ENCODE measurements at places on chromosomes 7 and 10.

- no peak for DNase-seq
Observed at GRCh38 chr7:155360495-155361345, 63.0 kb downstream of the INSIG1 start.

- no peak for DNase-seq
Observed at GRCh38 chr10:3516234-3516922, 268.6 kb downstream of the KLF6 start.

DNA sequence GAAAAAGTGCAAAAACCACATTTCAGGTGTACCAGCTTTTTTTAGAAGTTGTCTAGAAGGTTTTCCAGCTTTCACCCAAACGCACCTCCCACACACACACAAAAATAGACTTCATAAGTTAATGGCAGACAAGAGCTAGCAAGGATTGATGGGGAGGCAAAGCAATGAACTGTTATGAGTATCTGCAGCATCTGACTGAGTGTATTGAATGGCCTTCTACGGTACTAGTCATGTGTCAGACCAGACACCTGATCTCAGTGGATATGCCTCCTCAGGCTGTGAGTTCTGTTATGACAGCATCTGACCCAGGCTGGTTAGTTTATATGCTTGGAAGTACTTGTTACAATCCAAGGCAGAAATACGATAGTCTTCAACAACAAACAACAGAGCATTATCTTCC is 406.1 kb upstream of the AUTS2 start:
- no peak for DNase-seq

GRCh38 chr10:59967079-59967478 is 60.7 kb upstream of the CCDC6 start:
- DNase-seq: no peak

- no peak for DNase-seq
Observed at GRCh38 chr7:151699147-151699927, 177.6 kb downstream of the PRKAG2 start.

DNA sequence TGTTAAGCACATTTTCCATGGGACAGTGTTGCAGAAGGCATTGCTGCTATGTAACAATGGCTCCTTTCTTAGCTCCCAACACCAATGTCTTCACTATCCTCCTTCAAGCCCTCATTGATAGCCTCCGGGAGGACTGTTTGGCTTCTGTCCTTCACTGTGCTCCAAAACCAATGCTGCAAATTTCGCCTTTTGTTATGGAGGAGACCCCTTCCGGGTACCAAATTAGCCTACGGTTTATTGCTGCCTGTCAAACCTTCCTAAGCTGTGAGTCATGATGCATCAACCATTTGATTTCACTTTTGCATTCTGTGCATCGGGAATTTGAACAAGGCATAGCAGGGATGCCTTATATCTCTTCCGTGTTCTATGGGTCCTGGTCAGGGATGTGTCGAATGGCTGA is 432.9 kb downstream of the GATA3 start:
- DNase-seq: no peak

GRCh38 chr7:50226145-50226544 is 78.4 kb upstream of the IKZF1 start:
- DNase-seq: no peak

DNA sequence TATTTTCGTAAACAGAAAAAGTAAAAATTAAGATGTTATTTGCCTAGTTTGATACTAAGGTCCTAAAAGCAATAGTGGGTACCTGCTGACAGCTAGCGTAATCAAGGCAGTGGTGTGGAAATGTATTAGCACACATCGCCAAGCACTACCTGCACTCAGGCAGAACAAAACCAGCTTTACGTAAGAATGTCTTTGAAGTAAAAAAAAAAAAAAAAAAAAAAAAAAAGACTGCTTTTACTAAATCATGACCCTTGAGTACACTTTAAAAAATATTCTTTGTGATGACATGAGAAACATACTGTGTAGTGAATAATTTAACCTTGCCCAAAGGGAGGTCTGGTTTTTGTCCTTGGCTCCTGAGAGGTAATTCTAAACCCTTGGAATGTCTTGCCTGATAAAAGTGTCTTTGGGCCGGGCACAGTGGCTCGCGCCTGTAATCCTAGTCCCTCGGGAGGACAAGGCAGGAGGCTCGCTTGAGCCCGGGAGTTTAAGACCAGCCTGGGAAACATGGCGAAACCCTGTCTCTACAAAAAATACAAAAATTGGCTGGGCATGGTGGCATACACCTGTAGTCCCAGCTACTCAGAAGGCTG is 12.7 kb downstream of the XRCC2 start:
- no peak for DNase-seq

GRCh38 chr7:73824986-73825385 is 5.8 kb upstream of the CLDN4 start:
- DNase-seq: peak; percentile 67

GRCh38 chr10:124027031-124027611 is 66.3 kb downstream of the CHST15 start:
- no peak for DNase-seq

GRCh38 chr7:144632724-144633123 is 203.1 kb downstream of the TPK1 start:
- DNase-seq: no peak

GRCh38 chr10:97169911-97170693 is 15.7 kb downstream of the SLIT1 start:
- DNase-seq: peak; percentile 51

DNA sequence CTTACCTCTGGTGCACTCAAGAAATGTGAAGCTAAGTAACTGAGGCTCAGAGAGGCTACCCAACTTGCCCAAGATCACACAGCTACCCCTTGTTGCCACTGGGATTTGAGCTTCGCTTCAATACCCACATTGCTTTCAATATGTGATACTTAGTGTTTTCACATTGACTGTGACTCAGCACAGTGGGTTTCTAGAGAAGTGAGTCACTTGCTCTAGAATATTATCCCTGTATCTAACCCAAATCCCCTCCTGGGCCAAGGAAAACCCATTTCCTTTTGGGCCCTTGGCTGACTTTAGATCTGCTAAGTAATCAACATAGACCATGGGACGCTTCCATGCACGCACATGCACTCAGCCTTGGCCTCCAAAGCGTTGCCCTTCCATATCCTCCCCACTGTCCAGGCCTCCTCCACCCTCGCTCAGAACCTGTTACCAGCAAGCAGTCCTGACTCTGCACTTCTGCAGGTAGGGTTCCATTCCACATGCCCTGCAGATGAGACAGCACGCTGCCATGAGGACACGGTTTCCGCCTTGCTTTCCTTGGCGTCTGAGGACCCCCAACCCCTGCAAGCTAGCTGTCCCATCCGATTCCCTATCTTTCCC is 87.7 kb upstream of the CHST15 start:
- DNase-seq: no peak

DNA sequence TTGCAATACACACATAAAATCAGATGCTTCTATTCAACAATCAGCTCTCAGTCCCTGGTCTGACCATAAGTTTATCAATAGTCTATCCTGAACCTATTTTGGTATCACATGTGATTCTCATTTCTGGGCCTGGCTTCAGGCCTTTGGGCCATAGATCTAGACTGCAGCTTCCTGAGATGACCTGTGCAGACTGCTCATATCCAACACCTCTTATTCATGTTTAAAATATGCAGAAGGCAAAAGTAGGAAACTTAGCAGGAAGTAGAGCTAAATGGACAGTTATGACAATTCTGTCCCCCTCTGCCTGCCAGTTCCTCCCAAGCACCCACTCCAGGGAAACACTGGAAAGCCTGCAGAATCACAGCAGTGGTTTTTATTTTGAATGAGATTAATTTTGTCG is 53.3 kb downstream of the C7orf25 start:
- DNase-seq: no peak

GRCh38 chr10:44956717-44957706 is 2.6 kb upstream of the RASSF4 start:
- DNase-seq: no peak

GRCh38 chr7:34728156-34728555 is 70.1 kb downstream of the NPSR1 start:
- DNase-seq: no peak

DNA sequence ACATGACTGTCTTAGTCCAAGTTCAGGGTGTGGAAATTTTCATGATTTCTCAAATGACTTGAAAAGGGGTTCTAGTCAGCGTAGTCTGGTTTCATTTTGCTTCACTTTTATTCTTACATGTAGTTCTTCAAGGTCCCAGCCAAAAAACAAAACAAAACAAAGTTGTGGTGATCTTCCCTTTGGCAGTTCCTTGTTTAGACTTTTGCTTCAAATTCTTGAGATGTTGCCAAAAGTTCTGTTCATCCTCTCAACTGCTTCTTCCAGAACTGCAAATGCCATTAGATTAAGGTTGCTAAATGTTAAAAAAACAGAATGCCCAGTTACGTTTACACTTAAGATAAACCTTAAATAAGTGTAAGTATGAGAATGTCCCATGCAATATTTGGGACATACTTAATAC is 370.8 kb upstream of the LRRTM3 start:
- DNase-seq: no peak

GRCh38 chr10:29951441-29951931 is 107.9 kb downstream of the JCAD start:
- DNase-seq: no peak

DNA sequence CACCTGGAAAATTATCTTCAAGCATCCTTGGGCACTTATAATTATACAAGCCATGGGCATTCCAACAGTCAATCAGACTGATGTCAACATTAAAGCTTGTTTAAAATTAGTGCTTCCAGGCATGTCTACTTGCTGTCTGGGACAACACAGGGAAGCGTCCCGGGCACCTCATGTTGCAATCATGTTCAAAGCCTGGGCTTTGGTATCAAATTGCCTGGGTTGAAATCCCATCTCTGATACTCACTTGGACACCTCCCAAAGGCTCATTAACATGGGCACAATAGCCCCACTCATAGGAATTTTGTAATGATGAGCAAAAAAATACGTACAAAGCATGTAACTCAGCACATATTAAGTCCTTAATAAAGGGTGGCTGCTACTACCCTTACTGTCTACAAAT is 14.4 kb downstream of the AIFM2 start:
- no peak for DNase-seq

DNA sequence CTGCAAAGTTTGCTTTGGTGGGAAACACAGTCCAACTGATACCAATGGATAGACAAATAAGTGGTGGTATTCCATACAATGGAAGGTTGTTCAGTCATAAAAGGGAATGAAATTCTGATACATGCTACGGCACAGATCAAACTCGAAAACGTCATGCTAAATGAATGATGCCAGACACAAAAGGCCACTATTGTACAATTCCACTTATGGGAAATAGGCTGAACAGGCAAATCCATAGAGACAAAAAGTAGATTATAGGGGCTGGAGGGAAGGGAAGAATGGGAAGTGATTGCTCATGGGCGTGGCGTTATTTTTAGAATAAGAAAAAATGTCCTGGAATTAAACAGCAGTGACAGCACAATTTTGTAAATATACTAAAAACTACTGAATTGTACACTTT is 66.0 kb upstream of the FOXK1 start:
- DNase-seq: no peak

DNA sequence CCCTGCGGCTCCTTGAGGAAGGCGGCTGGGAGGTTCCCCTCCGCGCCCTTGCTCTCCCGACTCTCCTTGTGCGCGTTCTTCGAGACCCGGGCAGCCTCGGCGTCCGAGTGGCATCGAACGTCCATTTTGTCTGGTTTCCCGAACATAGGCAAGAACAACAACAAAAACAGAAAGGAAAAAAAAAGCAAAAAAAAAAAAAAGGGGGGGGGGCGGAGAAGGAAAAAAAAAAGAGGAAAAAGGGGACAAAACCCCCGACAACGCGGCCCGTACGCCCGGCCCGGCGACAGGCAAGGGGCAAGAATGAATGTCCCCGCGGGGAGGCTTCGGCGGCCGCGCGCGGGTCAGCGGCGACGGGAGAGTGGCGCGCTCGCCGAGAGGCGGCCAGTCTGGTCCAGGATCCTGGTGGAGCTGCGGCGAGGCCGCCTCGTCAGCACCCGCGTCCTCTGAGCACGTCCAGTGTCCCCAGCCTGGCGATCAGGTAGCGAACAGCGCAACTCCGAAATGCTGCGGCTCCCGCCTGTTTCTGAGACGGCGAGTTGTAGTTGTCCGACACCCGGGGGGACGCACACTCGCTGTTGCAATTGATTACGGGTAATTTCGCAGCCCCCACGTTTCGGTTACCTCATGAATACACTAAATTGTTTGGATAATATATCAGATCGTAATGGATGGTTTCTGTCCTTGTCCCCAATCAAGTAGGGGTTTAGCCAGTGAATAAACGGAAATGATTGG is at the start of gene VAX1:
Gene VAX1 (minus strand): TSS at position 360 of the 732 bp plus-strand sequence. CDS start 214 bp downstream, at position 146.
- DNase-seq: no peak

All from Calu3 (cell line).